HCT116 (cell line): ENCODE measurements at places on chromosomes 7 and 10. TPM values are rescaled to one million over a fixed set of nuclear protein-coding genes. Genes with fewer than 3 reads are reported as not detected.
A peak's percentile ranks its signal among the peaks of the same experiment; 100 is the strongest.

GRCh38 chr10:34528320-34528719 lies 286.8 kb downstream of the PARD3 start:
- peak; percentile 92 for DNase-seq

ZNF488 gene
- total RNA-seq: 3.9 TPM

- DNase-seq: peak; percentile 66
These were observed 47.1 kb upstream of the HYAL4 start for GRCh38 chr7:123797673-123798531.

DNA sequence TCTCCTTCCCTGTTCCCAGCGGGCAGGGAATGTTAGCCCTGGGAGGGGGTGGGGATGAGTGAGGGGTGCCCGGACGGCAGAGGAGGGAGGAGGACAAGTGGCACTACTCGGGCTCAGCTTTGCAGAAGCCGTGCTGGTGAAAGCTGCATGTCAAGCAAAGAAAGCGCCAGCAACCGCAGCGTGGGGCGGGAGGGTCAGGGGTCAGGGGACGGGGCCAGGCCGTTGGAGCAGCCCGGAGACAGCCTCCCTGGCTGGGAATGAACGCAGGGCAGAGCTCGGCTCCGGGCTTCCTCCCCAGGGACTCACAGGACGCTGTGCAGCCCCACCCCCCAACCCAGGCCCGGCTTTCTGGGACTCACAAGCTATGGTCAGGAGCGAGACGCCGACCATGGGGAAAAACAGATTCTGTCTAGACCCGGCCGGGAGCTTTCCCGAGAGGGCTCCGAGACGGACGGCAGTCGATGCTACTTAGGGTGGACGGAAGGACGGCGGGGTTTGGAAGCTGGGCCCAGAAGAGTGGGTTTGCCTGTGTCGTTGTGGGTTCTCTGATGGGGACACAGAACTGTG lies 113.4 kb downstream of the VIPR2 start:
- DNase-seq: no peak

GRCh38 chr7:157549612-157550299 lies 213.0 kb downstream of the DNAJB6 start:
- DNase-seq: no peak

HOXA2 gene
- total RNA-seq: 0.57 TPM

GRCh38 chr10:43375401-43376020 lies 4.1 kb downstream of the FXYD4 start:
- DNase-seq: no peak

SEMA3A gene
- 14.2 TPM for total RNA-seq

GRCh38 chr10:80373502-80373901 lies 16.9 kb downstream of the DYDC2 start:
- DNase-seq: no peak

- no peak for DNase-seq
These were observed 181.3 kb downstream of the C7orf25 start for GRCh38 chr7:42730586-42730985.

DNA sequence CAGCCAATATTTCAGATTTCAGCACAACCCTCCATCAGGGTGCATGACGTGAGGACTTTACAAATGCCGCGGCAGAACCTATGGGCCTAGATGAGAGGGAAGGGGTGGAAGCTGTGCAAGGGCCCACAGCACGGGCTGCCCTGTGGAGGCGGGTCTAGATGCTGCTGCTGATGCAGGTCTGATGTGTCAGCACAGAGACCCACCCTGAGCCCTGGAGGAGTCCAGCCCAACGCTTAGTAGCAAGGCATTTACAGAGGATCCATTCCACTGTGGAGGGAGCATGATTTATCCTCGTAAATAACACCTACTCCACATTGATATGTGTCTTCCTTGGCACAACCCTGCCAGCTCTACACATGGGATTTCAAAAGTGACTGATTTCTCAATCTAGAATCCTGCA lies 48.5 kb downstream of the MYL10 start:
- DNase-seq: no peak

DNA sequence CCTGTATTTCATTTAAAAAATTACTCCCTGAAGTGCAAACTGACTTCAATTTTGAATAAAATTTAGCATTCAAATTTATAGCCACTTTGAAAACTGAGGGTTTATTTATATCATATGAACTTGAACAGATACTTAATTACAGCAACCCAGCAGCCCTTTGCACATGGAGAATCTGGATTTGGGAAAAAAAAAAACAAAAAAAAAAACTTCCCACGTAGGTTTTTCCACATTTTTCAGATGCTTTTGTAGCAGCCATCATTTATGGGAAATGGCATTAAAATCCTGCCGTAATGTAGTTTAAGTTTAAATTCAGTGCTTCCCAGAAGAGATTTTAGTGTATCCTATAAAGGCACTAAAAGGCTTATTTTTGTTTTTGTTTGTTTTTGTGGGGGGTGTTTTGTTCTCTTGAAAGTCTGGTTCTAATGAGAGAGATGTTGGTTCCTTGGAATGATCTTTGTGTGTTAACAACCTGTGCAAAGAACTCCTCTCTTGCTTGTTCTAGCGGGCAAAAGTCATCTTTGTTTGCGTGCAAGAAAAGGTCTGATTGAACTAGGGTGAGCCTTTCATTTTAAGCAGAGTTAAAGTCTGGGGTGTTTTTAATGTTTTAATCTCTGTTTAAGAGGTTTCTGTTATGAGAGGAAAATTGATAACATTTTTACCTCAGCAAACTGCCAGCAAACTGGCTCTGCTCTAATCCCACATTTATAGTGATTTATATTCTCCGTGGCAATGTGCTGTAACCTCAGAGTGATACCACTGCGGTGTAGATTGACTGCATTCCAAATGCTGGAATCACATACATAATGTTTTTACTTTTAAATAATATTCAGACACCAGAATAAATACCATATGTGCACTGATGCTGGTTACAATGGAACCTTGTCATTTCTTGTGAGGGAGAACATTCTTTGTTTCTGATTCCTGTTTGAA lies 105.5 kb downstream of the WNT2 start:
- no peak for DNase-seq

GRCh38 chr10:97355571-97355975 lies 21.0 kb upstream of the FRAT2 start:
- DNase-seq: no peak

- no peak for DNase-seq
These were observed 114.0 kb downstream of the DNAH11 start for GRCh38 chr7:21656796-21657195.

GRCh38 chr10:63129888-63130287 lies 3.2 kb upstream of the NRBF2 start:
- DNase-seq: no peak

ANKRD30A gene
- total RNA-seq: not detected

DNA sequence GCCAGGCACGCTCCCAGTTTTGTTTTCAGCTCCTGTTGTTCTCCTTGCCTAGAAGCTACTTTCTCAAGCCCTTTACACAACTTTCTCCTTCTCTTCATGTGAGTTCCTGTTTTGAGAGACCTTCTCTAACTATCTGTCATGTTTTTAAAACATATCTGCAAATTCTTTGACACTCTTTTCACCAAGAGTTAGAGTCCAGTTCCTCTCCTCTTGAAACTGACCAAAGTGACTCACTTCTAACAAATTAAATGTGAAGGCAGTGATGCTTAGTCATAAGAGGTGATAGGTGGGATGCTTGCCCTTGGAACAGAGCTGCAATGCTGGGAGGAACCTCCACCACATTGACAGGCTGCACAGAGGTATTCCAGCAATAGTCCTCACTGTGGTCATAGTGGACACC lies 25.3 kb downstream of the ZSCAN25 start:
- DNase-seq: no peak

- DNase-seq: no peak
These were observed 251.1 kb downstream of the INHBA start for GRCh38 chr7:41451826-41452225.

SMKR1 gene
- total RNA-seq: 8.9 TPM

FAM131B gene
- 0.20 TPM for total RNA-seq
